ENCODE measurements at places on chromosomes 1 and 21. TPM values are rescaled to one million over a fixed set of nuclear protein-coding genes. Genes with fewer than 3 reads are reported as not detected.

EXO1 gene
- total RNA-seq: 30.7 TPM

SH2D2A gene
- total RNA-seq: 243 TPM

GPR3 gene
- 0.32 TPM for total RNA-seq

GFI1 gene
- 92.4 TPM for total RNA-seq

IPO9 gene
- total RNA-seq: 53.2 TPM

GNB1 gene
- total RNA-seq: 409 TPM

BCAR3 gene
- total RNA-seq: 0.56 TPM

ARTN gene
- 0.85 TPM for total RNA-seq

CHRM3 gene
- total RNA-seq: not detected

ATP6V1G3 gene
- not detected for total RNA-seq

CAPN9 gene
- total RNA-seq: not detected

VAMP4 gene
- total RNA-seq: 18.5 TPM

CD101 gene
- total RNA-seq: 1.9 TPM

SPRR4 gene
- total RNA-seq: not detected

HENMT1 gene
- 17.8 TPM for total RNA-seq

LRRC3 gene
- total RNA-seq: 2.9 TPM

PLA2G2A gene
- not detected for total RNA-seq

CLDN8 gene
- not detected for total RNA-seq

ITGB2 gene
- 801 TPM for total RNA-seq

TSPAN1 gene
- total RNA-seq: 0.17 TPM

C1orf226 gene
- total RNA-seq: not detected

AMPD1 gene
- total RNA-seq: not detected

IFI6 gene
- 267 TPM for total RNA-seq

CYP4Z1 gene
- not detected for total RNA-seq

AMY1C gene
- not detected for total RNA-seq
